ENCODE measurements at places on chromosomes 3 and 15.
A peak's percentile ranks its signal among the peaks of the same experiment; 100 is the strongest.

- no peak for DNase-seq
These were observed 965.3 kb upstream of the CFAP20DC start for GRCh38 chr3:60015032-60015705.

DNA sequence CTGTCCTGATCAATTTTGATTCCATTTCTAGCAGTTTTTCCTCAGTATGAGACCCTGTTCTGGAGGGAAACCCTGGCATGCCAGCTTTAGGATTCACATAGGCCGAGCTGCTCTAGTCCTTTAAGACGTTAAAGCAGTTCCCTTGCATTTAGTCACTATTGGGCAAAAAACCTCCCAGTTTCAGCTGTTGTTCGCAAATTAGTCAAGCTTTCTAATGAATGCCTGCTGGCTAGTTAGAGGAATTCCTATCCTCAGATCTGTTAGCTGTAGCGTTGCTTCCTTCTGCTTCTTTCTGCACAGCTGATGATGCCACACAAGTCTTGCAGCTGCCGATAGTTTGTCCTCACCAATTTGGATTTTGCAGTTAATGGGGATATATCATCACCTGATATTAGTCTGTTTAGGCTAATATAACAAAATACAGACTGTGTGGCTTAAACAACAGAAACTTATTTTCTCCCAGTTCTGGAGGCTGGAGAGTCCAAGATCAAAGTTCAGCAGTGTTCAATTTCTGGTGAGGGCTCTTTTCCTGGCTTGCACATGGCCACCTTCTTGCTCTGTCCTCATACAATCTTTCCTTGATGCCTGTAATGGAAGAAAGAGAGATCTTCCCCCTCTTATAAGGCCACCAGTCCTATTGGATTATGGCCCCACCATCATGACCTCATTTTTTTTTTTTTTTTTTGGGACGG is 7.5 kb upstream of the UBL7 start:
- DNase-seq: peak; percentile 16

- DNase-seq: no peak
These were observed 1.5 kb downstream of the CHST14 start for GRCh38 chr15:40472171-40472727.

DNA sequence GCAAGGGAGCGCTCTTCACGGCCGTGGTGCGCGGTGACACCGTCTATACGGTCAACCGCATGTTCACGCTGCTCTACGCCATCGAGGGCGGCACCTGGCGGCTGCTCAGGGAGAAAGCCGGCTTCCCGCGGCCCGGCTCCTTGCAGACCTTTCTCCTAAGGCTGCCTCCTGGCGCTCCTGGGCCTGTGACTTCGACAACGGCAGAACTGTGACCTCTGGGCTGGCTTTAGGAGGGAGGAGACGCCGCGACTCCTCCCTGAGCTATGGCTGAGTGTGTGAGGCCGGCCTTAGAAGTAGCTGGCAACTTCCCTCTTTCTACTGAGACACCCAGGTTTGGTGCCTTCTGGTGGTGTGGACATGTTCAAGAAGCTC is 1.4 kb downstream of the KBTBD13 start:
- DNase-seq: no peak

DNA sequence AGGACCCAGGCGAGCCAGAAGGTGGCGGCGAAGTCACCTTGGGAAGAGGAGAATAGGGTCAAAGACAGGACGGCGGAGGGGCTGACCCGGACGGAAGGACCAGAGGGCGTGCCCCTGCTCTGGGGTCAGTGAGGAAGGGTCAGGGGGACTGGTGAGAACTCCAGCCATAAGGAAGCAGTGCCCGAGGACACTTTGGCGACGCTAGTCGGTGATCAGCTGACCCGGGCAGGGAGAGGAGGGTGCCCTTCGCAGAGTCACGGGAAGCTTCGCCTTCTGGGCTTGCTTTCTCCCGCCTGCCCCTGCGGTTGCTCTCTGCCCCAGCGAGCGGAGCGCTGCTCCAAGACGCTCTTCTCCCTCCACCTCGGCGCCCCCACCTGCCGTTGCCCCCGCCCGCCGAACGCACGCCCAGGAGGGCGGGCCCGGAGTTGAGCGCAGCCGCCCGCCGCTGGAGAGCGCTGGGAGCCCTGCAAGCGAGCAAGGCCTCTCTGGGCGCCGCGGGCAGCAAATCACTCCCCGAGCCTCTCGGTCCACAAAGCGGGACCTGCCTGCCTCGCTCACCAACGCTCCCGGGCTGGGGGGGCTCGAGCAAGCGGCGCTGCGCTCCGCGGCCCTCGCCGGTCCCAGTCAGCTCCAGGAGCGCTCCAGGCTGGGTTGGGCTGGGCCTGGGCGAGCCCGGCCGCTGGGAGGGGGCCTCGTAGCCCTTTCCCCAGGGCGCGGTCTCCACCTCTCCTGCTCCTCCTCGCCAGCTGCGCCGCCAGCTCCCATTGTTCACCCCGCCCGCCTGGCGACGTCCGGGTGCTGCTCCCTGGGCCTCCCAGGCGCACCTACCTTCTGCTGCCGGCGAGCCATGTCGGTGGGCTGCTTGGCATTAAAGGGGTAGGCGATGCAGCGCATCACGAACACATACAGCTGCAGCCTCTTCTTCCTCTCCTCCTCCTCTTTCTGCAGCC is 1.2 kb downstream of the CADPS start:
- DNase-seq: no peak

DNA sequence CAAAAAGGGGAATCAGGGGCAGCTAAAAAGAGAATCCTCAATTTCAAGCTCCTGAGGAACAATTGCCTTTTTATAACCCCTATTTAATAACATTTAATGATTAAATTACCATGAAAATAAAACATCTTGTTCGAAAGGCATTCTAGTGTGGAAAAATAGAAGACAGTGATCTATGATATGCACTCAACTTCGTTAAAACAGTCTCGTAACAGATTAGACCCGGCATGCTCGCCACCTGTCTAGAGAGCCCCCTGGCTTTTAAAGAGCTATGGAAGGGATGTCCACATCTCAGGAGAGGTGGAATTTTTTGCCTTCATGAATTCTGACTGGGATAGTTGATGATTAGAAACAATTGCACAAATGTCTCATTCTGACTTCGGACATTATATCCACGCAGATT is 153.7 kb upstream of the MDFIC2 start:
- no peak for DNase-seq

GRCh38 chr3:156406393-156406792 is 148.5 kb downstream of the SSR3 start:
- no peak for DNase-seq

GRCh38 chr3:127760361-127760760 is 62.0 kb downstream of the MGLL start:
- DNase-seq: no peak

- no peak for DNase-seq
These were observed 167.3 kb upstream of the SGO1 start for GRCh38 chr3:20353286-20353685.

- no peak for DNase-seq
These were observed 2.1 kb downstream of the SHQ1 start for GRCh38 chr3:72846166-72846565.

DNA sequence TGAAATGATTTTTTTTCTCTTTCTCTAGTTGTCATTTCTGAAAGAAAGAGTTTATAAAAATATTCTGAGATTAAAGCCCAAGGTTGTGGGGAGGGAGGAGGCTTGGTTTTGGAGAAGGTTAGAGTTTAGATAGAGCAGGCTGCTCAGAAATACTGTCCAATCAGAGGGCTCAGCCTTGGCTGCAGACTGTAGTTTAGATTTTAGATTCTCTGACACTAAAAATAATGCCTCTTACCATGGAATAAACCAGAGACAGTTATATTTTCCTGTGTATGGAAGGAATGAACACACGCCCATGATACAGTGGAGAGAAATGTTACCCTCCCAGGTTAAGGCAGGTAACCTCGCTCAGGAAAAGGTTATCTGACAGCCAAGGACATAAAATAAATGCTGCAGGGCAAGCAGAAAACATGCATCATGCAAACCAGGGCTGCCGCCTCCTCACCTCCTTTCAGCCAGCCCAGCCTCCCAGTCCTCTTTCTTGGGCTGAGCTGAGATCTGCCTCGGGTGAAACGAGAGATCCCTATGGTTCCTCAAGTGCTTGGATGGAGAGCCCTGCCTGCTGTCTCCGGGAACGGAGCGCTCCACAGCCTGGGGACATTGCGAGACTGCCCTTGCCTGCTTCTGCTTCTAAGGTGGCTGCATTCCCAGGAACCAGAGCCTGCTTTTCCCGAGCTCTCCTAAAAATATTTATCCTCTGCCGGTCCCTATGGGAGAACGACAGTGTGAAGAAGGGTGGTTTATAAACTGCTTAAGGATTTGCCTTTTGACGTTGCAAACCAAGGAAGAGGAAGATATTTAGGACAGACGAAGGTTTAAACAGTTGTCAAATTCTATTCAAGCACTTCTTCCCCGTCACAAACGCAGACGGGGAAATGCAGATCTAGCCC is 848 bp downstream of the NCEH1 start:
- DNase-seq: peak; percentile 81

DNA sequence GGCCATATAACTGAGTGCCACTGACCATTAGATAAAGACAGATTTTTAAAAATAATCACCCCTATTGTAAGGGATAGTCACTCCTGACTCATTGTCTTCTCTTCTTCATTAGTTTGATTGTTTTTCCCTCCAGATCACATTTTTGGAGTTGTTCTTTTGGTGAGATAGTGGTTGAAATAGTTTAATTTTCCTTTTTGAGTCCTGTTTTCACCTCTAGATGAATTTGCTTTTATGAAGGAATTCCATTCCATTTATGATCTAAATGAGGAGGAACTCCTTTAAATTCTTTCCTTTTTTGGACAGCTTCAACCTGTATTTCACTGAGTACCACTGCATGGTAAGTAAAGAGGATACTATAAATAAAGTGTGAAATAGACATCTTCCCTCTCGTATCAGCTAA is 112.4 kb downstream of the GREM1 start:
- no peak for DNase-seq

DNA sequence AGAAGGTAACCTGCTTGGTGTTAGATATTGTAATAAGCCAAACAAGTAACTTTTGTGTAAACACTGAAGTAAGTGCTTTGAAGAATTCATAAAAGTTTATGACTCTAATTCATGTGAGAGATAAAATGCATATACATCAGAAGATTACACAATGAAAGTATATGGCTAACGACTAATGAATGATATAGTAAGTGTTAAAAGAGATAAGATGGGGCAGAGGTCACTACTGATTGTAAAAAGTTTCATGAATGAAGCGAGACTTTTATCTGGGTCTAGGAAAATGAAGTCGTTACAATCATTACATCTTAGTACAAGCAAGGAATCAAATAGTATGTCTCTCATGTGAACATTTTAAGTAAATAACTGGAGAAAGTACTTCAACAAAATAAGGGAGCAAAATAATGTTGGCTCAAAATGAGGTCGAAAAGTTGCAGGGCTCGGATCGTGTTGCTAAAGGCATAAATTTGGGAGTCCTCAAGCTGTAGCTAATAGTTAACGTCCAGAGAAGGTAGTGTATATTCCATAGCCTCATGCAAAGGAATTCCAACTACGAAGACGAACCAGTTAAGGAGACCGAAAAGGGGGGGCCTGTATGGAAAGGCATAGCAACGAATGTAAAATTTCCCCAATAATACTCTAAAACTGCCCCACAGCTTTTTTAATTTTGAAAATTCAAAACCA is 984 bp upstream of the DUT start:
- no peak for DNase-seq

DNA sequence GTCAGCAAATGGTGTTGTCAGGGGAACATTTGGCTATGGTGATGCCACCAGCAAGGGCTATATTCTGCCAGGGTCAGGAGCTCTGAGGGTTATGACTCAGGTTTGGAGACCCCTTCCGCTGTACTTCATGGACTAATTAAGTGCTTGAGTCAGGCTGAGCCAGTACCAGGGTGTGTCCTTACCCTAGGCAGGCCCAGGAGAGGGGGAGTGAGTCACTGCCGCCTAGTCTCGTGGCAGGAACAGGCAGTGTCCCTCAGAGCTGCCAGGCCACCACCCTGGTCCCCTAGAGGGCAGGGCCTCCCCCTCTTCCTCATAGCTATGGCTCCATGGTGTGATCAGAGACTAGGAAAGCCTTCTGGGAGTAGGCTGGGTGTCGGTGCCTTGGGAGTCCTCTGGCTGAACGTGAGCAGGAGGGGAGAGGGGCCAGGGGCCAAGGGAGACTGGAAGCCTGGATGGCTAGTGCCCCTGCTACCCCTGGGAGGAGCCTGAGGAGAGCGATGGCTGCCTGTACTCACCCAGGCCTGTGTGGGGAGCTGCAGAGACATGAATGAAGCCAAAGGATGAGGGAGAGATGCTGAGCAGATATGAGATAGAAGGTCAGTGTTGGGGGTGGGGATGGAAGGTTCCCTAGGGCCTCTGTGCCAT is 10.6 kb downstream of the MAPKAPK3 start:
- DNase-seq: no peak

DNA sequence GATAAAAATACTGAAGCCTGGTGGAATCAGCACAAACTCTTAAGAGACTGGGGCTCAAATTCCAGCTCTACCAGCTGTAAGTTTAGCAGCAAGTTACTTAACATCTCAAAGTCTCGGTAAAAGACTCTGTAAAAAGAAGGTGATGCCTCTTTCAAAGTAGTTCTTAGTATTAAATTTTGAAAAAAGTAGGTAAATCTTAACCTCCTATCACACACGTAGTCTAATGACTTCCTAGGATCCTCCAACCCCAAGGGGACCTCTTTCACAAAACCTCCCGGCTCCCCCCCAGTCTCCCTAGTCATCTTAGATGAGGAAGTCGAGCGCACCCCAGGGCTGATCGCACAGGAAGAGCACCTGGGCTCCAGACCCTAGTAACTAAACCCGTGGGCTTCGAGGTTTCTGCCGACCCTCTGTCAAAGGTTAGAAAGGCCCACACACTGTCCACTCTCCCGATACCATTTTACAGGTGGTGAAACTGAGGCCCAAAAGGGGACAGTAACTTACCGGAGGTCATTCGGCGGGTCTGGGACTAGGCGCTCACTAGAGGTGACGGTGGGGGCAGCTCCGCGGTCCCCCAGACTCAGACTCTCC is 427 bp downstream of the MBD4 start:
- DNase-seq: no peak

DNA sequence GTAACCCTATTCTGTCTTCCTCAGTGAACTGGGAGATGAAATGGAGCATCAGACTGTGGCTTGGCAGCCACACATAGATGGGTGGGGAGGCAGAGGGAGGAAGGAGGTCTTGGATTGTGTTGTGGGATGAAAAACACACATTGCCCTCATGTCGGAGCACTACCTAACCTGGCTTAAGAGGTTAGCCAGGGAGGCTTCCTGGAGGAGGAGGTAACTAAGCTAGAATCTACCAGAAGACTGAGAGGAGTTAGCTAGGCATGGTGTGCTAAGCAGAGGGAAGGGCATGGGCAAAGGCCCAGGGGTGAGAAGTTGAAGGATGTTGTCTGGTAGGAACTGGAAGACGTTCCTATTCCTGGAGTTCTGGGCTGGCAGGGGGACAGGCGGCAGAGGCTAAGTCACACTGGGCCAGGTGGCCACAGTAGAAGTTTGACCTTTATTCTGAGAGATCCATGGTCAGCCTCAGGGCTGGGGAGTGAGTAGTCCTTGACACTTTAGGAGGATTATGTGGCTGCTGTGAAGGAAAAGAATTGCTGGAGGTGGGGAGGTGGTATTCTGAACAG is 7.7 kb upstream of the PRKCD start:
- no peak for DNase-seq

GRCh38 chr15:44666210-44667038 is 3.0 kb upstream of the SPG11 start:
- DNase-seq: no peak

Measured in coronary artery (tissue), 2 donors.